Stimulated activated CD4-positive, alpha-beta T cell treated with anti-CD3 and anti-CD28 coated beads, Interleukin-1b, Interleukin-23, amount 100 ng/mL, for 24 hours (primary cell): ENCODE measurements at places on chromosomes 2 and 18.

GRCh38 chr2:72981536-72981935, 64.2 kb downstream of the EMX1 start:
- no peak for DNase-seq

GRCh38 chr2:188524519-188525113, 232.9 kb downstream of the GULP1 start:
- DNase-seq = peak; percentile 0

GRCh38 chr2:131046028-131046917, 47.0 kb downstream of the FAM168B start:
- DNase-seq = no peak

DNA sequence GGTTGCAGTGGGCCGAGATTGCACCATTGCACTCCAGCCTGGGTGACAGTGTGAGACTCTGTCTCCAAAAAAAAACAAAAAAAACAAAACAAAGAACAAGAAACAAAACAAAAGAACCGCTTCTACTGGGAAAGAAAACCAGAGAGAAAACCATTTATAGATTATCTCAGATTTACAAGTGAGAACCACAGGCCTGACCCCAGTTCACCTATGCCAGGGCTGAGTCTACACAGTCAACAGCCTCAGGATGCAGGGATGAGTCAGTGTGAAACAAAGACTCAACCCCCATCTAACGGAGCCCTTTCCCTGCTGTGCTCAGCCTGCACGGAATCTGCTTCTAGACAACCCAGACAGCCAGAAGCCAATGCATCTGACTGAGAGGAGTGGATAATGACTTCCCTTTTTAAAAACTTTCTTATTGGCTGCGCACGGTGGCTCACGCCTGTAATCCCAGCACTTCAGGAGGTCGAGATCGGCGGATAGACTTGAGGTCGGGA, 25.5 kb upstream of the YWHAQ start:
- DNase-seq = peak; percentile 11

DNA sequence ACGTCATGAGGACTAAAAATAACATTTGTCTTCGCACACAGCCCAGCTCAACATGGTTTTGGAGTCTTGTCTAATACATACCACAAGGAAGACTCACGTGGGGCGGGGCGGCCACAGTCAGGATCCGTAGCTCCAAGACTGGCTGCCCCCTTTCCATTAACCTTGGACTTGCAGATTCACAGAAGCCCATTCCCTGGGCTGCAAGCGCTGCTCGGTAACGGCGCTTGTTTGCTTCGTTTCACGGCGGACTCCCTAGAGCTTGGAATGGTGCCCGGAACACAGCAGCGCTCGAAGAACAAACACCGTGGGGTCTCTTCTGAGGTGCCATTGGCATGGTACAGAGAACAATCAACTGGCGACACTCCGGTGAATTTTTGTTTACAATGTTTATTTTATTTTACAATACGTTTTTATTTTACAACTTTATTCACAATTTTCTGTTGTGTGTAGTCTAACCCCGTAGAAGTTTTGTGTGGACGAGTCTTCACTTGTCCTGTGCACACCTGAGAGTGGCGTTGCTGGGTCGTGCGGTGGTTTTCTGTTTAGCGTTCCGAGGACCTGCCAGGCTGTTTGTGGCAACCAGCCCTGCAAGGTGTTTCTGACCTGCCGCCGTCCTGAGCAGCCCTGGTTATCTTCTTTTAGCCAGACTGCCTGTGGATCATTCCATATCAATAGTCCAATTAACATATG, 126.5 kb downstream of the GALR1 start:
- DNase-seq = no peak

DNA sequence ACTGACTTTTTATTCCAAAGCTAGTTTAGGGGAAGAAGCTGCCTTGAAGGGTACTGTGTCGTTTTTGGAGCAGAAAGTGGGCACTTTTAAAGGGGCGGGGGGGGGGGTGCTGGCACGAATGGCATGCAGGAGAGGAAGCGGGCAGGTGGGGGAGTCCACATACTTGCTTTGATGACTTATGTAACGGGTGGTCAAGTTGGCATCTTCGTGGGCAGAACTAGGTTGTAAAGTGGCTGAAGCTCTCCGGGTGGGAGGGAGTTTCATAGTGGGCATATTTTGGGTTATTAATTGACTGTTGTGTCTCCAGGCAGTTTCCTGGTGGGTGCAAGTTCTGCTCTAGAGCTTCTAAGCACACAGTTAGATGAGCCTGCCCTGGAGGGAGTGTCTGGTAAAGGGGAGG, 19.9 kb downstream of the PCARE start:
- no peak for DNase-seq

DNA sequence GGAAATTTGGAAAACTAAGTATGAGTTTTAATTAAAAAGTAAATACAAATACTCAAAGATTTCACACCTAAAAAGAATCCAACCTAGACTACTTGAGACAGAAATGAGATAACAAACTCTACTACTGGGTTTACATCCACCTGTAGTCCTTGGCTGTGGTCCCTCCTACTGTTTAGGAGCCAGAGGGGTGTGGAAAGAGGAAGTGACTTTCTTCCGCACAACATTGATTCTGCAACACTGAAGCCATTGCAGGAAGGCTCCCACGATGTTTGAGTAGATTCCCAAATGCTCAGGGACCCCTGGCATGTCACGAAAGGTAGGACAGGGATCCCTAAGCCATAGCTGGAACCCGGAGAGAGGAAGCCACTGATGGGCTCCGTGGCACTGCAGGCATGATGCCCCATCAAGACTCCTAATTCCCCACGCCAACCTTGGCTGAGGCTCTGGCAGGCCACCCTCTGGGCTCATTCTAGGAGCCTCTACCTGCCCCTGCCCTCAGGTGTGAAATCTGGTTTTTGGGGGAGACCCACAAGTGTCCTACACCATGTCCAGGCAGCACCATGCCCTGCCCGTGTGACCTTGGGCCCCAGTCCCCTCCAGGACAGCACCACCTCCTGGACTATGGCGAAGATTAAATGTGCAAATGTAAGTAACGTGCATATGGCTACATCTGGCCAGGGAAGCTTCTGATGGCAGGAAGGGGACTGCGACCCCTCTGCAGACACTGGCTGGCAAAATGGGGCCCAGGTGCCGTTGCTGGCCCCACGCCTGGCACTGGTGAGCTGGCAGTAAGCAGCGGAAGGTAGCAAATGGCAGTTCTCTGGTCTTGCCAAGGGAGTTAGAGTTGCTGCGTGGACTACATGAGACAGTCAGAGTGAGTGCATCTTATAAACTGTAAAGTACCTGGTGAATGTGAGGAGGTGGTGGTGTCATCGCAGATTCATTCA, 38.2 kb upstream of the MAL start:
- no peak for DNase-seq

GRCh38 chr2:159077869-159078268, 109.4 kb downstream of the TANC1 start:
- DNase-seq = no peak

- no peak for DNase-seq
Measured at GRCh38 chr18:73355121-73355520, 487.3 kb upstream of the NETO1 start.

DNA sequence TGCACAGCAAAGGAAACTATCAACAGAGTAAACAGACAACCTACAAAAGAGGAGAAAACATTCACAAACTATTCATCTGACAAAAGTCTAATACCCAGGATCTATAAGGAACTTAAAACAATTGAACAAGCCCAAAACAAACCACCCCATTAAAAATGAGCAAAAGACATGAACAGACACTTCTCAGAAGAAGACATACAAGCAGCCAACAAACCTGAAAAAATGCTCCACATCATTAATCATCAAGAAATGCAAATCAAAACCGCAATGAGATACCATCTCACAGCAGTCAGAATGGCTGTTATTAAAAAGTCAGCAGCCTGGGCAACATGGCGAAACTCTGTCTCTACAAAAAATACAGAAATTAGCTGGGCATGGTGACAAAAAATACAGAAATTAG, 110.2 kb upstream of the LDLRAD4 start:
- DNase-seq = no peak

DNA sequence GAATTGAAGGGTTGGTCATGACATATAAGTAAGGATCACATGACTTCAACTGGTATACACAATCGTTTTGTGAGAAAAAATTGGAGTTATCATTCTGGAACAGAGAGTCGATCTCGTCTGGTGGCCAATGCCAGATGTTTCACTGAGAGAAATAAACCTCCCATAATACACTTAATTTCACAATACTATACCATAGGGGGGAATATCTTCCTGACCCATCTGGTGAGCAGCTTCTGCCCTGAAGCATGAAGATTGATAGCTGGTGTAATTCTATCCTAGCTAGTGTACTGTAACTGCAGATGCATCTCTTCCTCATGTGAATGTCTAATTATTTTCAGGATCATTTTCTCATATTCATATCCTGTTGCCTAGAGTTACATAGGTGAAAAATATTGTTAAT, 15.7 kb upstream of the CDH7 start:
- DNase-seq = no peak

- DNase-seq = no peak
Measured at GRCh38 chr2:184370954-184371353, 227.4 kb upstream of the ZNF804A start.

GRCh38 chr2:235573331-235574221, 79.7 kb downstream of the AGAP1 start:
- no peak for DNase-seq

DNA sequence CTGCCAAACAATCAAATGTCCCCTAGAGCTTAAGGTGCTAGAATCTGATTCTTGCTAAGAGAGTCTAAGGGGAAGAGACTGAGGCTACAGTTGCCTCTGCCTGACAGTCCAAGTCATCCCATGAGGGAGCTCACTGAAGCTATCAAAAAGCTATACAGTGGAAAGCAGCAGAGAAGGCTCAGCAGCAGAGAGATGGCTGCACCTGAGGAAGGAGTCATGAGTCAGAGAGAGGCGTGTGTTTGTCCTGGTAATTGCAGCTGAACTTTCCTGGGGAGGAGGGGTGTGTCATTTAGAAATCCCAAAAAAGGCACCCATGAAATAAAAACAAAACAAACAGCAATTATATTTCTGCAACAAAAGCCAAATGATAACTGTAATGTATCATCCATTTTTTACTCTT, 305.2 kb upstream of the UBE2E3 start:
- DNase-seq = no peak

GRCh38 chr2:127065299-127065939, 41.5 kb downstream of the BIN1 start:
- DNase-seq = no peak

DNA sequence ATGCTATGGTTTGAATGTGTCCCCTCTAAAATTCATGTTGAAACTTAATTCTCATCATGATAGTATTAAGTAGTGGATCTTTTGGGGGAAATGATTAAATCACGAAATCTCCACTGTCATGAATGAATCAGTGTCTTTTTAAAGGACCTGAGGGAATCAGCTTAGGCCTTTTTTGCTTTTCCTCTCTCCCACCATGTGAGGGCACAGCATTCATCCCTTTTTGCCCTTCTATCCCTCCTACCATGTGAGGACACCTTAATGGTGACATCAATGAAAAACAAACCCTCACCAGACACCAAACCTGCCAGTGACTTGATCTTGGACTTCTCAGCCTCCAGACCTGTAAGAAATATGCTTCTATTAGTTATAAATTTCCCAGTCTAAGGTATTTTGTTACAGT, 247.1 kb upstream of the UBE2E3 start:
- DNase-seq = no peak

- DNase-seq = no peak
Measured at GRCh38 chr2:17195016-17195415, 323.2 kb downstream of the RAD51AP2 start.

GRCh38 chr2:122596598-122596997, 841.1 kb downstream of the TSN start:
- no peak for DNase-seq
